WTC11 (cell line): ENCODE measurements at places on chromosomes 13 and 19. TPM values are rescaled to one million over a fixed set of nuclear protein-coding genes. Genes with fewer than 3 reads are reported as not detected.
A peak's percentile ranks its signal among the peaks of the same experiment; 100 is the strongest.

Gene MUC16
- 0.04 to 0.09 TPM (median 0.07 TPM) in 3 replicates for total RNA-seq

Gene BICRA
- 23.0 to 30.3 TPM (median 26.0 TPM) in 3 replicates for total RNA-seq

Gene ZNF99
- total RNA-seq: 0.02 to 0.05 TPM in 2 of 3 replicates, not detected in the other

Gene ZNF865
- total RNA-seq: 18.5 to 21.7 TPM (median 19.0 TPM) in 3 replicates

Gene PEX11G
- total RNA-seq: 4.3 to 5.9 TPM (median 5.7 TPM) in 3 replicates

- H3K4me3 ChIP-seq: no peak within 1 kb of the TSS
- H3K4me1 ChIP-seq: no peaks in the 10 kb centered on the region
- peaks cover 3% of the 10 kb centered on the region for H3K27me3 ChIP-seq
- DNase-seq: no peak
- H3K36me3 ChIP-seq: peaks cover 59% of the 10 kb centered on the region
- H3K27ac ChIP-seq: no peak within 1 kb of the TSS
These were observed at the start of gene ZNF835 for GRCh38 chr19:56671613-56671994. Gene ZNF835, minus strand, starts transcription at chr19:56671757. Its CDS starts 6,559 bp downstream, at chr19:56665198.

GRCh38 chr13:95128045-95128643 is 173.1 kb downstream of the ABCC4 start:
- H3K27me3 ChIP-seq: no peaks in the 10 kb centered on the region
- no peak for DNase-seq
- H3K27ac ChIP-seq: no peak overlapping the region
- H3K4me3 ChIP-seq: no peak overlapping the region
- H3K36me3 ChIP-seq: no peaks in the 10 kb centered on the region

- no peak overlapping the region for H3K27ac ChIP-seq
- peaks cover 19% of the 10 kb centered on the region for H3K4me1 ChIP-seq
- no peaks in the 10 kb centered on the region for H3K27me3 ChIP-seq
- DNase-seq: no peak
- peaks cover 8% of the 10 kb centered on the region for H3K36me3 ChIP-seq
These were observed 74.1 kb downstream of the DCLK1 start for GRCh38 chr13:36057041-36057440.

DNA sequence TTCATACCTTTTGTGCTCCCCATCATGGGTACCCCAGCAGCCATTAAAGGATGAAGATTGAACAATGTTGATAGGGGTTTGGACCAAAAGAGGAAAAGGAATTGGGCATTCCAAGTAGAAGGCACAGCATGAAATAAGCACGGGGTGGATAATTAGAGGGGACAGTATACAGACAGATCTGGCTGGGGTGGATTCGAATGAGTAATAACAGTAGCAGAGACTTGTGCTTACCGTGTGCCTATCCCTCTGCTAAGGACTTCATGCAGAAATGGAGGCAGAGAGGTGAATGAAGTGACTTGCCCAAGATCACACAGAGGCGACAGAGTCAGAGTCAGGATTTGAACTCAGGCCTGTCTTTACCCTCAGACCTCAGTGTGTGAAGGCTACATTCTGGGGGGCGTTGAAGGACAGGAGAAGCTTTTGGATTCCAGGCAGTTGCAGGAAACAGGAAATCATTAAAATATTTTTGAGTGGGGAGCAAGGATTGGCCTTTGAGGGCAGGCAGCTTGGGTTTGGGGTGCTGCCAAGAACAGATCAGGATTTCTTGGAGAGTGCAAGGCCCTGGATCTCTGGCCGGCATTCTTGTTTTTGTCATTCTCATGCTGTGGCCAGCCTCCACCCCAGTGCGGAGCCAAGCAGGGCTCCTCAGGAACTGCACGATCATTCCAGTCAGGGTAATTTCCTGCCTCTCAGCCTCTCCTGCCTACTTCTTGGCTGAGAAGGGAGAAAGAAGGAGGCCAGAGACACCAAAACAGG is 18.7 kb downstream of the PAF1 start:
- DNase-seq: no peak
- no peaks in the 10 kb centered on the region for H3K4me1 ChIP-seq
- H3K36me3 ChIP-seq: peaks cover 64% of the 10 kb centered on the region
- no peak overlapping the region for H3K4me3 ChIP-seq
- no peaks in the 10 kb centered on the region for H3K27me3 ChIP-seq

GRCh38 chr19:16875584-16876555 is 12.9 kb upstream of the F2RL3 start:
- H3K4me1 ChIP-seq: no peaks in the 10 kb centered on the region
- H3K27me3 ChIP-seq: no peaks in the 10 kb centered on the region; the same call in 1 of the 2 replicates
- peak overlapping the region; percentile 96 for H3K27ac ChIP-seq
- H3K36me3 ChIP-seq: peaks cover 56% of the 10 kb centered on the region

- no peaks in the 10 kb centered on the region for H3K36me3 ChIP-seq
- H3K27me3 ChIP-seq: no peaks in the 10 kb centered on the region; the same call in 1 of the 2 replicates
- peak; percentile 90 for DNase-seq
- H3K4me3 ChIP-seq: peak overlapping the region; percentile 51
- H3K27ac ChIP-seq: no peak overlapping the region
These were observed 8.6 kb upstream of the NUP62 start for GRCh38 chr19:49937750-49938381.

GRCh38 chr19:47494729-47495128 is 10.7 kb upstream of the KPTN start:
- peaks cover 7% of the 10 kb centered on the region; the same call in 1 of the 2 replicates for H3K36me3 ChIP-seq
- H3K4me3 ChIP-seq: no peak overlapping the region
- H3K4me1 ChIP-seq: peaks cover 10% of the 10 kb centered on the region
- H3K27ac ChIP-seq: no peak overlapping the region

DNA sequence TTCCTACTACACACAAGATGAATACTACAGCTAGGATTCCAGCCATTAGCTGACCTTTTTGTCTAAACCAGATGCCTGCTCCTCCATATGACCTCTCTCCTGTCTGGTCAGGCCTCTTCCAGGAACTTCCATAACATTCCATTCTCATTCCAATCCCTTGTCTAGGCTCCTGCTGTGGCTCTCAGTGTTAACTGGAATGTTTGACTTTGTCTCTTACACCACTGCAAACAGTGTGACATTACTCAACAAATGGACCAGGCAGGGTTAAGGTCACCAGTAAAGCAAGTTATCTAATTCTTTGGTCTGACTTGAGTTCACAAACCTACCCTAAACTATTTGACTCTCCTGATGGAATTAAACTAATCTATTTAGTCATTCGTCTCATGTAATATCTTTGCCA is 2.1 kb upstream of the GPC6 start:
- peaks cover 67% of the 10 kb centered on the region for H3K4me1 ChIP-seq
- peak; percentile 34 for DNase-seq
- H3K36me3 ChIP-seq: no peaks in the 10 kb centered on the region
- peak overlapping the region; percentile 77 for H3K27ac ChIP-seq
- H3K27me3 ChIP-seq: no peaks in the 10 kb centered on the region
- peak overlapping the region; percentile 96; the same call in 1 of the 2 replicates for H3K4me3 ChIP-seq

DNA sequence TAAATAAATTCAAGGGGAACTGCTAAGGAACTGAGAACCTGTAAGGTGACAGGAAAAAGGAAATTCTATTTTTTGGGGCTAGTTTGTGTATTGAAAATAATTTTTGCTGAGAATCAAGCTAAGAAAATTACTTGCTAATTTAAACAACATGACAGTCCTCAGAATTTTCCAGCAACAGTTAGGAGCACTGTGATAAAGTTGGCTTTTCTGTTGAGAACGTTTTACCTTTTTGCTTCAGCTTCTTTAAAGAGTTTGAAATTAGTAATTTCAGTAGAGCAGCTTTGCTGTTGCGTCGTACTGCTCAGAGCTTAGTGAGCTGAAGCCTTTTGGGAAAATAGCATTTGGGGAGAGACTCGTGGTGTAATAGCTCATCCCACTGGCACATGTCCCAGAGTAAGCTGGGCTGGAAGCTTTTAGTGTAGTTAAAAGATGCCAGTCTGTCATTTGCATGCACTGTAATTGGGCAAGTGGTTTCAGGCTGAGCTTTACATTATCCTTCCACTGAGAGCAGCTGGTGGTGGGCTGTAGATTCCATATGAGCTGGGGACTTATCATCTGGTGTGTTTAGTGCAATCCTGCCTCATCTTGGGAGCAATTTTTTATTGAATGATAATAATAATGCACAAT is 69.8 kb downstream of the LRCH1 start:
- DNase-seq: no peak
- no peaks in the 10 kb centered on the region for H3K36me3 ChIP-seq
- no peak overlapping the region for H3K4me3 ChIP-seq
- no peaks in the 10 kb centered on the region for H3K27me3 ChIP-seq
- H3K4me1 ChIP-seq: peaks cover 76% of the 10 kb centered on the region

GRCh38 chr13:50125304-50125553 is 110.0 kb downstream of the KCNRG start:
- peaks cover 58% of the 10 kb centered on the region for H3K4me1 ChIP-seq
- peaks cover 82% of the 10 kb centered on the region for H3K27me3 ChIP-seq
- H3K36me3 ChIP-seq: no peaks in the 10 kb centered on the region
- no peak for DNase-seq
- peak overlapping the region; percentile 65 for H3K4me3 ChIP-seq

GRCh38 chr19:54523403-54523802 is 20.8 kb downstream of the LAIR2 start:
- H3K27ac ChIP-seq: no peak overlapping the region
- no peak overlapping the region for H3K4me3 ChIP-seq
- peaks cover 29% of the 10 kb centered on the region for H3K27me3 ChIP-seq

DNA sequence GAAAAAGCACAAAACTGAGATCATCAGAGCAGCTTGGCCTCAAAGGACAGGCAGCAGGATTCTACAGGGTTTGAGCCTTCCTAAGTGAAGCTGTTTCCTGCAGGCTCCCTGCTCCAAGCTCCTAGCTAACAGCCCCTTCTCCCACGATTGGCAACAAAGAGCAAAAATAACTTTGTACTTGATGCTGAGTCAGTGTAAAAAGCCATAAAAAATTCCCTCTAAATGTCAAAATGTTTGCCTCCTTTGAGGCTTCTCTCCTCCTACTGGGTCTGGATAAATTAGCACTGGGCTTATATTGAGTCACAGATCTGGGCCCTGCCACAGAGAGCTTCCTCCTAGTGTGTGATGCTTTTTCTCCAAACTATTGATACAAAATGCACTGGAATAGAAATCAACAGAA is 153.3 kb downstream of the TNFRSF19 start:
- no peaks in the 10 kb centered on the region; the same call in 1 of the 2 replicates for H3K36me3 ChIP-seq
- H3K27me3 ChIP-seq: no peaks in the 10 kb centered on the region
- H3K27ac ChIP-seq: no peak overlapping the region
- DNase-seq: no peak

GRCh38 chr13:89520468-89520867 is 1827.0 kb upstream of the MIR17HG start:
- H3K4me1 ChIP-seq: peaks cover 42% of the 10 kb centered on the region
- H3K27ac ChIP-seq: no peak overlapping the region
- peaks cover 14% of the 10 kb centered on the region for H3K36me3 ChIP-seq
- H3K4me3 ChIP-seq: no peak overlapping the region
- H3K27me3 ChIP-seq: no peaks in the 10 kb centered on the region

DNA sequence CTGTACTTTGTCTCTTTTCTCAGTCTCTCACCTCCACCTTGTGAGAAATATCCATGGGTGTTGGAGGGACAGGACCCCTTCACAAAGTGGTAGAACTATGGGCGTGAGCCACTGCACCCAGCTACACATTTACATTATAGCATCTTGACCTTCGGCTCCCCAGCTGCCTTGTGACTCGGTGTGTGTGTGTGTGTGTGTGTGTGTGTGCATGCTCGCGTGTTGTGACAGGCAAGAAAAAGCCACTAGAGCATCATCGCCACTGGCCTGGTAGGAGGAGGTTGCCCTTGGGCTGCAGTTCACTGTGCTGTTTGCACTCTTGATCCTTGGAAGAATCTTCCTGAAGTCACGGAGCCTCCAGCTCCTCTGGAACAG is 13.7 kb upstream of the ZNF888 start:
- H3K4me3 ChIP-seq: no peak overlapping the region
- no peak for DNase-seq
- peaks cover 18% of the 10 kb centered on the region; the same call in 1 of the 2 replicates for H3K36me3 ChIP-seq
- peaks cover 21% of the 10 kb centered on the region for H3K4me1 ChIP-seq
- H3K27me3 ChIP-seq: no peaks in the 10 kb centered on the region
- no peak overlapping the region; the same call in 1 of the 2 replicates for H3K27ac ChIP-seq

DNA sequence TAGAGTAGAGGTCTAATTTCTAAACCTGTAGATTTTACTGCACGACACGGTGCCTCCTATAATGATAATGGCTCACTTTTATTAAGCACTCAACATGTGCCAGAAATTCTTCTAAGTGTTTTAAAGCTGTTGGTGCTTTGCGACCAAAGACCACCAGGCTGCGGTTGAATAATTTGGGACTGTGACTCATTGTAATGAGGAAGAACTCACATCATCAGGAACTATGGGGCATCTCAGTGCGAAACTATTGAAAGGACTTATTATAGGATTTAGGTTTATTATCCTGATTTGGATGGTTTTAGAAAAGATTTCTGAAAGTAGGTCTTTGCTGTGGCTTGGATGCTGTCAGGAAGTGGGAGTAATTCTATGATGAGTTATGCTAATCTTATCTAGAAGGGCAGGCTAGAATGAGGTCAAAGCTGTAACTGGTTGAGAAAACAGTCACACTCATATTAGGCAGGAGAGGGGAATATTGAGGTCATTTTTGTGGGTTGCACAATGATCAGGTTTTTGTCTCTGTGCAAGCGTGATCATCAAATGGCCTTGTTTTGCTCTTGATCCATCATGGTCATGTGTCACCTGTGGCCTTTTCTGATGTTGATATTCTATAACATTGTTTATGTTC is 266.8 kb downstream of the PCDH20 start:
- no peaks in the 10 kb centered on the region for H3K27me3 ChIP-seq
- no peaks in the 10 kb centered on the region for H3K4me1 ChIP-seq
- H3K27ac ChIP-seq: no peak overlapping the region

- no peaks in the 10 kb centered on the region for H3K36me3 ChIP-seq
- peaks cover 53% of the 10 kb centered on the region for H3K4me1 ChIP-seq
- H3K27me3 ChIP-seq: no peaks in the 10 kb centered on the region
- no peak for DNase-seq
- H3K27ac ChIP-seq: peak overlapping the region; percentile 99
- H3K4me3 ChIP-seq: peak overlapping the region; percentile 24
These were observed 28.2 kb downstream of the VSTM1 start for GRCh38 chr19:54035215-54036178.

DNA sequence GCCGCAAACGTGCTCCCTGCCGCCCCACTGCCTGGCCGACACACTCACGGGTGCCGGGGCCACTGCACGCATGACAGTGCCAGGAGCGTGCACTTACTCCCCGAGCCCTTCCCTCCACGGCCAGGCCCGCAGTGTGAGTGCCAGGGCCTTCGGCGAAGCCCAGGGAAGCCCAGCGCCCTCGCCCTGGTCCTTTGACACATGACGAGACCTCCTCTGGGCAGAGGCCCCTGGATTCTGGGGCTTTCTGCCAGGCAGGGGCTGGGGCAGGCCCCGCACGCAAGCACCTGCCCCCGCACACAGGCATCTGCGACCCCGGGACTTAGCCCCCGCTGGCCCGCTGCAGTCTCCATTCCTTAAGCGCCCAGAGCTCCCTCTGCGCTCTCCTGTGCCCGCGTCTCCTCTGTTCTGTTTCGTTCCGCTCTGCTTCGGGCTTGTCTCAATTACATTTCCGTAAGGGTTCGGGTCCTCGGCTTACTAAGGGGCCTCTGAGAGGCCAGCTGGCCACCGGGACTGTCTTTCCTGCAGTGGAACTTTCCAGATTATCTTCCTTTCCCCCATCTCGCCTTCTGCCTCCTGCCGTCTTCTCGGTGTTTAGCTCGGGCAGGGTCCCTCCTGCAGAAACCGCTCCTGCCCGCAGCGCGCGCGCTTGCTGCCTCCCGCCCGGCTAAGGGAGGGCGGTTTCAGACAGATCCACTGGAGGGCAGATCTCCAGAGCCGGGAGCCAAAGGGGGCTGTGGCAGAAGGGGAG is 98.8 kb downstream of the ING1 start:
- peaks cover 18% of the 10 kb centered on the region for H3K27me3 ChIP-seq
- peak overlapping the region; percentile 57 for H3K4me3 ChIP-seq
- no peak overlapping the region for H3K27ac ChIP-seq
- no peaks in the 10 kb centered on the region for H3K36me3 ChIP-seq
